ENCODE measurements at places on chromosomes 12 and 14. TPM values are rescaled to one million over a fixed set of nuclear protein-coding genes. Genes with fewer than 3 reads are reported as not detected.

- DNase-seq: no peak
Observed at GRCh38 chr14:26863736-26864135, 265.9 kb upstream of the NOVA1 start.

DNA sequence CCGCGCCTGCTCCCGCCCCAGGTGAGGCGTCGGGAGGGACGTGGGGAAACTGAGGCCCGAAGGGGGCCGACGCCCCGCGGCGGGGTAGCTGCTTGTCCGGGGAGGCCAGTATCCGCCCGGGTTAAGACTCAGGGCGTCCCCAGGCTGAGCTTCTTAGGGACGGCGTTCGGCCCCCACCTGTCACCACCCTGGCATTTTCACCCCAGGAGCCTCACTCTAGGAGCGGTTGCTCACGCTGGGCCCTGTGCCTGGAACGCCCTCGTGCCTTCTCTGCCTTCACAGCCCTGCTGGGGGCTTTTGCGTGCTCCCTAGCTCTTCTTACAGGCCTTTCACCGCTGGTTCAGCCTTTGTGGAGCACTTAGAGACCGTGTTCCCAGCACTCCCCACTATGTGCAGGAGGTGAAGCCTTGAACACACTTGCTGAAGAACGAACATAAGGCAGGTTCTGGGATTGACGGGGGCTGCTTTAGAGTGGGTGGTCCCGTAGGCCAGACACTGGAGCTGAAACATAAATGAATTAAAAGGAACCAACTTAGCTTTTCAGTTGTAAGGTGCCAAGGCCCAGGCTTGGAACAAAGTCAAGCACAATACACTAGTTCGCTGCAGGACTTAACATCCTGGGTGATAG lies 601 bp downstream of the ZNF839 start:
- DNase-seq: peak; percentile 50

DNA sequence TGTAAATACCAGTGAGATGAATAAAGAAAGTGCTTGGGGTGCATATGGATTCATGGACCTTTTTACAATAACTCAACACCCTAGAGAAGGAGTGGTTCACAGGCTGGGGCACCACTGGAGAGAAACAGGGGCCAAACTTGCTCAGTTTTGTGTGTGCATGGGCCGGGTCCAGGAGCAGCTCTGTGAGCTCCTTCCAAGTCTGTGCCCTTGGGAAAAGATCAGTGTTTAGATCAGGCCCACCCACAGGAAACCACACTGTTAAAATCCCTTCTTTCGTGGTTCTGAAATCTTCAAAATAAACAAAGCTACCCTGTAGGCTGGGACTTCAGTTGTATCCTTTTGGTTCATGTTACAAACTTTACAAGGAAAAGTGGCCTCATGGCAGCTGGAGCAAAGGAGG lies 156.1 kb upstream of the TMEM260 start:
- DNase-seq: no peak

GRCh38 chr14:61472801-61473376 lies 151.5 kb downstream of the PRKCH start:
- peak; percentile 51 for DNase-seq

DNA sequence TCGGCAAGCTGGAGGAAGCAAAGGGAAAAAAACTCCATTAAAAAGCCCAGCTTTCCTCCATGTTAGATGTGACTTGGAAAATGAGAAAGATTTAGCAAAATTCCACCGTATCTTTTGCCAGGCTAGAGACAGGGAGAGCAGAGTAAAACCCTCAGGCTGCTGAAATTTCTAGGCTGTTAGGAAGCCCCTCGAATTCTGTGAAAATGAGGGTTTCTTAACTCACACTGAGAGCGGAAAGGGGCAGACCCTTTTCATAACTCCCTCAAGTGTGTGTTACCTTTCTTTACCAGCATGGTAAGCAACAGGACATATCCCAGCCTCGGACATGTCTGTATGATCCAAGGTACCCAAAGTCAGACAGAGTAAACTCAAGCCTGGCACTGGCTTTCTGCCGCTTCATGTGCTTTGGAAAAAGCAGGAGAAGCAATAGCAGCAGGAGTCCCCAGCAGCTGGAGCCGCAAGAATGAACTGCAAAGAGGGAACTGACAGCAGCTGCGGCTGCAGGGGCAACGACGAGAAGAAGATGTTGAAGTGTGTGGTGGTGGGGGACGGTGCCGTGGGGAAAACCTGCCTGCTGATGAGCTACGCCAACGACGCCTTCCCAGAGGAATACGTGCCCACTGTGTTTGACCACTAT lies at the start of gene RHOJ:
RHOJ (plus strand) TSS at position 37 of the 637 bp plus-strand sequence; CDS start at position 464, 427 bp downstream.
- DNase-seq: no peak

DNA sequence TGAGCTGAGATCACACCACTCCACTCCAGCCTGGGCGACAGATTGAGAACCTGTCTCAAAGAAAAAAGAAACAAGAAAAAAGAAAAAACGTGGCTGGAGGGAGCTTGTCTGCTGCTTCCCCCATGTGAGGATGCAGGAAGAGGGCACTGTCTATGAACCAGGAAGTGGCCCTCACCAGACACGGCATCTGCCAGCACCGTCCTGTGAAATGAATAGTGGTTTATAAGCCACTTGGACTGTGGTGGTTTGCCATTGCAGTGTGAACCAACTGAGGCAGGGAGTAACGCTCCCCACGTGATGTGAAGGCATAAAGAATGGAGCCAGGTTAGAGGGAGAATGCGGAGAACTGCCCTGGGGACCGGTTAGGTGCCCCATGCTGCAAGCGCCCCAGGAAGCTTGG lies 4.5 kb upstream of the BRF1 start:
- DNase-seq: no peak

- no peak for DNase-seq
Observed at GRCh38 chr14:96201157-96201556, 3.5 kb upstream of the BDKRB2 start.

- no peak for DNase-seq
Observed at GRCh38 chr12:123602651-123603195, 824 bp downstream of the DDX55 start.

DNA sequence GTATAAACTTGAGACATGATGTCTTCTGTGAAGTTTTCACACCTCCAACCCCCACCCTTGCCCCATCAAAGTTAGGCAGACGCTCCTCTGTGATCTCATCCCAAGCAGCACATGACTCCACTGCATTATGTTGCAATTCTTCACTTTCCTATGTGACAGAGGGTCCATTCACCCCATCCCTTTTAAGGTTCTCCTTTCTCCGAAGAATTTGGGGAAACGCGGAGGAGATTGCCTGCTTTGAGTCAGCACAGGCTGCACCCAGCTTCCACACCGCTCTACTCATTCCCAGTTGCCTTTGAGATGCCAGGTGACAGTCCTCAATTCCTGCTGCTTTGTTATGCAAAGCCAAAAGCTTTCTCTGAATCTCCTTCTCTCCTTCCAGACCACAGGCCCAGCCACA lies 61.8 kb downstream of the PHLDA1 start:
- DNase-seq: no peak

DNA sequence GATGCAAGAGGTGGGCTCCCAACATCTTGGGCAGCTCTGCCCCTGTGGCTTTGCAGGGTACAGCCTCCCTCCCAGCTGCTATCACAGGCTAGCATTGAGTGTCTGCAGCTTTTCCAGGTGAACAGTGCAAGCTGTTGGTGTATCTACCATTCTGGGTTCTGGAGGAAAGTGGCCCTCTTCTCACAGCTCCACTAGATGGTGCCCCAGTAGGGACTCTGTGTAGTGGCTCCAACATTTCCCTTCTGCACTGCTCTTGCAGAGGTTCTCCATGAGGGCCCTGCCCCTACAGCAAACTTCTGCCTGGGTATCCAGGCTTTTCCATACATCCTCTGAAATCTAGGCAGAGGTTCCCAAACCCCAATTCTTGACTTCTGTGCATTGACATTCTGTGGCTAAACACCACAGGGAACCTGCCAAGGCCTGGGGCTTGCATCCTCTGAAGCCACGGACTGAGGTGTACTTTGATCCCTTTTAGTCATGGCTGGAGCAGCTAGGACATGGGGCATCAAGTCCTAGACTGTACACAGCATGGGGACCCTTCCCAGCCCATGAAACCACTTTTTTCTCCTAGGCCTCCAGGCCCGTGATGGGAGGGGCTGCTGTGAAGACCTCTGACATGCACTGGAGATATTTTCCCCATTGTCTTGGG lies 24.0 kb upstream of the SLC38A1 start:
- no peak for DNase-seq

DNA sequence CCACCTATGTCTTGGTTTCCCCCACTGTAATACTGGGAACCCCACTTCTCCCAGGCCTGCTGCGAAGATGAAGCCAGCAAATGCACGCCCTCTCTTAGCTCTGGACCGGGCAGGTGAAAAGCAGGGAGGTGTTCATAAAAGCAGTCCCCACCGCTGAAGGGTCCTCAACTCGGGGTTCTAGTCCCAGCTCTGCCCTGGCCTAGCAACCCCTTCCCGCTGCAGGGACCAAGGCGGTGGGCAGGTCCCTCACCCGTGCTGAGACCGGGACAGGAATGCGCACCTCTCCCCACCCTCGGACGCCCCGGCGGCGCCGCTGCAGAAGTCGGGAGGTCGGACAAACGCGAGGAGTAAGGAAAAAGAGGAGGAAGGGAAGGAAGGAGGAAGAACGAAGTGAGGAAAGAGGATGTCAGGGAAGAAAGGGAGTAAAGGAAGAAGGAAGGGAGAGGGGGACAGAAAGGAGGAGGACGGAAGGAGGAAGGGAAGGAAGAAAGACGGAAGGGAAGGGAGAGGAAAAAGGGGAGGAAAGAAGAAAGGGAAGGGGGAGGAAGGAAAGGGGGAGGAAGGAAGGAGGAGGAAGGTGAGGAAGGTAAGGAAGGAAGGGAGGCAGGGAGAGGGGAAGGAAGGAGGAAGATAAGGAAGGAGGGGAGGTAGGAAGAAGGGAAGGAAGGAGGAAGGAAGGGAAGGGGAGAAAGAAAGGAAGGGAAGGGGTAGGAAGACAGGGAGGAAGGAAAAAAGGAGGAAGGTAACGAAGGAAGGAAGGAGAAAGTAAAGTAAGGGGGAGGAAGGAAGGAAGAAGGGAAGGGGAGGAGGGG lies 701 bp downstream of the SPRING1 start:
- DNase-seq: no peak

- DNase-seq: no peak
Observed at GRCh38 chr12:83322809-83323208, 636.1 kb downstream of the TMTC2 start.

- no peak for DNase-seq
Observed at GRCh38 chr12:20030826-20031225, 337.5 kb upstream of the PDE3A start.

DNA sequence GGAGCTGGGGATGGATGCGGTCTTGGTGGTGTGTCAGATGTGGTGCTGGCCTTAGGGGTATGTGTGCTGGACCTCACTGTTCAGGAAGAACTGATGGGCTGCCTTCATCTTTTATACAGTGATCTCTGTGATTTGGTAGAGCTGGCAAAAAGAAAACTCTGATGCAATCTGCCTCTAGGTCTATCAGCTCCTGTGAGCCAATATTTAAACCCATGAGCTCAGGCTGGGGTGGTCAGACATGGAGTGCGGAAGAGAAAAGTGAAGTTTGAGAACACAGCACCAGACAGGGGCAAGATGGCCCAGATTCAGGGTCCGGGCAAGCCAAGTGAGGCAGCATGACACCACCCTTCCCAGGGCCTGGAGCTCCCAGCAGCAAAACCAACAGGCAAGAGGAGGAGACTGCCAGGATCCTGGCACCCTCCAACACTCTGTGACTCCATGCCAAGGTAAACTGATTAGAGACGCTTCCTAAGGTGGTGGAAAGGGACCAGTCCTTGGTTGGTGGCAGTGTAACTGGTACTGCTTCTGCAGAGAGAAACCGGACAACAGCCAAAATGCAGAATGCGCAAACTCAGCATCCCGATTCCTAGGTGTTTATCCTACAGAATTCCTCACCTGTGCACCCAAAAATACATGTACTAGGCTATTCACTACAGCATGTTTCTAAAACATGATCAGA lies 82.3 kb downstream of the CHGA start:
- DNase-seq: no peak

DNA sequence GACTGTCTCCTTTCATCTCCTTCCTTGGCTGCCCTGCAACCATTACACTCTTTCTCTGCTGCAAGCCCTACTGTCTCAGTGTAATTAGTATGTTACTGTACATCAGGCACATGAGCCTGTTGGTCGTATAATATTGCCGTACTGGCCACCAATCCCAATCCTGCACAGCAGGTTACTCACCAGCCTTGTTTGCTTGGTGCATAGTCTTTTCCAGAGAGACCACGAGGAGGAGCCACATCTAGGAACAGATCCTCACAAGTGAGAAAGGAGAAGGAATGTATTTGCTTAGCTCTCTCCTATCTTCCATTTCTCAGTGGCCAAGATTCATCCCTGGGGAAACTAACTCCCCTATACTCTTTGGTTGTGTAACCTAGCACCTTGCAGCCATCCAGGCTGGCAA lies 33.0 kb upstream of the BICDL1 start:
- DNase-seq: no peak

- no peak for DNase-seq
Observed at GRCh38 chr14:68427550-68427890, 365.3 kb downstream of the ZFP36L1 start.

- DNase-seq: no peak
Observed at GRCh38 chr14:55901291-55901690, 216.9 kb upstream of the PELI2 start.

DNA sequence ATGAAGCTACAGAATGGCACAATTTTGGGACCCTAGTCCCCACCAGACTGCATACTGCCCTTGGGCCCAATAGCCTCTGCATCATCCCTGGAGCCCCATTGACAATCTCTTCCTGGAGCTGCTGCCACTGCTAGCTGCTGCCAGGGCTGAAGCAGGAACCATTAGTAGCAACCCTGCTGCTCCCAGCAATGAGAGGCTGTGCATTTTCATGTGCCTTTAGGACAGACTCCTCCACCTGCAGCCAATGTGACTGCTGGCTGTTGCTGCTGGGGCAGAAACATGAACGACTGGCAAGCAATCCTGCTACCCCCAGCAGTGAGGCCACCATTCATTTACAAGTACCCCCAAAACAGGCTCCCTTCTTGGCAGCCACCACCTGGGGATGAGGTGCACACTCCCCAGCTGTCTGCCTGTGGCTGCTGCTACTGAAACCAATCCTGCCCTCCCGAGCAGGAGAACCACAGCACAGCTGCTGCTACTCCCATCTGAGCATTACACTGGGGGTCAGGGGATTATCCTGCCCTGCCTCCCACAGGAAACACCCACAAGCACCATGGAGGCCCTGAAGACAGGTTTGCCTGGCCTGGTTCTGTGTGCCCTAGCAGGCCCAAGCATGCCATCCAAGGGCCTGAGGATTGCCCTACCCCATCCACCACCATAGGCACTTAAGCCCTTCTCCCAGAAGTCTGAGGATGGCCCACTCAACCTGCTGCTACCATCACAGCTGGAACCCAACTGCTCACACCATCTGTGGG lies 181.0 kb downstream of the MYRFL start:
- DNase-seq: no peak

DNA sequence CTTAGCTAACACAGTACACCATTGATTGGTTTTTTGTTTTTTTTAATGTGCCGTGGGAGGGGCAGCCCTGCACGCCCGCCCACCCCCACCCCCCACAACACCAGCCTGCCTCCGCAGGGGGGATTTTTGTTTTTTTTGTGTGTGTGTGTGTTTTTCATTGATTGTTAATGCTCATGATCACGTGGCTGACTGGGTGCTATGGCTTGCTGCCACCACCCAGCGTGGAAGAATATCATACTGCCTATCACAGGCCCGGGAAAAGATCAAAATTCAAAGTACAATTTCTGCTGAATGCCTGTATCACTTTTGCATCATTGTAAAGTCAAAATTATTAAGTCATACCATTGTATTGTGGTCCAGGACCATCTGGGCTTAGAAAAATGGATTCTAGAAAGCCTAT lies 8.3 kb downstream of the RESF1 start:
- no peak for DNase-seq

Gene DDX11
- total RNA-seq: 44.4 TPM

Gene CABP1
- total RNA-seq: under 0.01 TPM

Gene CCDC196
- total RNA-seq: not detected

Data from hematopoietic multipotent progenitor cell (in vitro differentiated cells).